ENCODE measurements at places on chromosomes 16 and 17.
A peak's percentile ranks its signal among the peaks of the same experiment; 100 is the strongest.

- no peak for DNase-seq
These were observed 227.1 kb upstream of the ZFHX3 start for GRCh38 chr16:73275024-73275423.

DNA sequence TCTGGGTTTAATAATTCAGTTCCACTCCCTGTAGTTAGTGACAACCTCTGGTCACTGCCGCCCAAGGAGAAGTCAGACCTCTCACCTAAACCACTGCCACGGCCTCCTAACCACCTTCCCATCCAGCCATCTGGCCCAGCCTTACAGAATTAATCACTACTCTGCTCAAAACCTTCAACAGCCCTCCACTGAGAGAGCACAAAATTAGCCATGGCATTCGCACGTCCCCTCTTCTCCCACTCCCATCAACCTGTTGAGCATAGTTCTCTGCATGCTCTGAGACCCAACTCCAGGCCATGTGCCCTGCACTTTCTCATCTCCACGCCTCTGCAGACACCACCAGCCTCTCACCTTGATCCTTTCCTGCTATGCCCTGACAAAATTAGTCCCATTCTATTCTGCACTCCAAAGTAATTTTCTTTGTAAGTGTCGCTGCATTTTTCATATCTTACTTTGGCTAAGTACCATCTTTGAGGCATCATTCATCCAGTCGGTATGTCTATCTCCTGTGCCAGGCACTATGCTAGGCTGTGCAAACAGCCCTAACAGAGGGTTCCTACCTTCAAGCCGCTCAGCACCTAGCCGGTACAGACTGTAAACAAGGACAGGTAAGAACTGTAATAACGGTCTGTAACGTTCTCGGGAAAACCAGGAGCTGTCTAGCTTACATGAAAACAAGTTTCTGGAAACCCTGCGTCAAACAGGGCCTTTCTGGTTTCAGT is 963 bp downstream of the COPRS start:
- DNase-seq: no peak

DNA sequence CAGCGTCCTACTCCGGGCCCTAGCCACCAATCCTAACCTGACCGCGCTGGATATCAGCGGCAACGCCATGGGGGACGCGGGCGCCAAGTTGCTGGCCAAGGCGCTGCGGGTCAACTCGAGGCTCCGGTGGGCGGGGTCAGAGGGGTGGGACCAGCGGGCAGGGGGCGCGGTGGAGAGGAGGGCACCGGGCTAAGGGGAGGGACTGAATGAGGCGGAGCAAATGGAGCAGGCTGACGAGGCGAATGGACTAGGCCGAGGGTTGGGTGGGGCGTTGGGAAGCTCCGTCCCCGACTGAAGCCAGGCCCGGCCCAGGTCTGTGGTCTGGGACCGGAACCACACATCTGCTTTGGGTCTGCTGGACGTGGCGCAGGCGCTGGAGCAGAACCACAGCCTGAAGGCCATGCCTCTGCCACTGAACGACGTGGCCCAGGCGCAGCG is 4.6 kb downstream of the CARMIL2 start:
- DNase-seq: peak; percentile 65

DNA sequence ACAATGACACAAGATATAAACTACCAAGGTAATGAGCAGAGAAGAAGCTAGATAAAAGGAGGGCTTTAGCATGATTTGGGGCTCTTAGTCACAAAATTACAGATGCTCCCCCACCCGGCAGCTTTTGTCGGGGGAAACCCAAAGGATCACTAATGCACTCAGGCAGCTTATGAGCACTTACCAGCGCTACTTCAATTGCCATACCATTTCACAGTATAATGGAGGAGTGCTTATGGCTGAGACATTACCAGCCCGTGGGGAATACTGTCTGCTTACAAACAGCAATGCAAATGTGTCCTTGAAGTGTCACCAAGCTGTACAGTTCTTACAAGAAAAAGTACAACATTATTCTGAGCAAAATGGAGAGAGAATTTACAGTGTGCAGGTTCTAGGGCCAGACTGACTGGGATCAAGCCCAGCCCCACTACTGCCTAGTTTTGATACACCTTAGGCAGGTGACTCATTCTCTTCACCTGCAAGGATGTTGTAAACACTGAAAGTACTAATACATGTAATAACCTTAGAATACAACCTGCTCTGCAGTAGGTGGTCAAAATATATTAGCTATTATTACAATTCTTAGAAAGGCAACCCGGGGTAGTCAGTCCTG is 16.3 kb downstream of the ANKFY1 start:
- DNase-seq: no peak

DNA sequence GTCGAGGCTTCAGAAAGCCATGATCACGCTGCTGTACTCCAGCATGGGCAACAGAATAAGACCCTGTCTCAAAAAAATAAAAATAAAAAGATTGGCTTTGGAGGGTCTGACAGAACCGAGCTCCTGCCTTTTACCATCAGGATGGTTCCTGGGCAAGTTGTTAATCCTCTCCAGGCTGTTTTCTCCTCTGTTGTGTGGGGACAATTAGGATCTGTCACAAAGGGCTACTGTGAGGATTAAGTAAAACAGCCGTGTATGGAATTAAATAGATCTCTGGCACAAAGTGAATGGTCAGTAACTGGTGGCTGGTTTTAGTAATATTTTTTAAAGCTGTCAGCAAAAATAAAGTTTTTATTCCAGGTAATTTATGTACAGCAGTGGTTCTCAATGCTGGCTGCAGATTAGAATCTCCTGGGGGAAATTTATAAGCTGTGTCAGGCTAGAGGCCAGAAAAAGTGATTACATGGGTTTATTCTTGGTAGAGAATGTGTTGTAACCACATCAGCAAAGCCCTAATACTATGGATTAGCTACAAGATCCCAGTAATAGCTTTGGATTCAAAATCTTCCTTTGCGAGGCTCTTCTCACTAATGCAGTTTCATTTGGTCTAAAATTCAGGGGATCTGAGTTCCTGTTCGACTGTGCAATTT is 47.2 kb downstream of the GPRC5B start:
- peak; percentile 54 for DNase-seq

GRCh38 chr16:13100970-13101369 is 199.6 kb downstream of the SHISA9 start:
- DNase-seq: no peak

DNA sequence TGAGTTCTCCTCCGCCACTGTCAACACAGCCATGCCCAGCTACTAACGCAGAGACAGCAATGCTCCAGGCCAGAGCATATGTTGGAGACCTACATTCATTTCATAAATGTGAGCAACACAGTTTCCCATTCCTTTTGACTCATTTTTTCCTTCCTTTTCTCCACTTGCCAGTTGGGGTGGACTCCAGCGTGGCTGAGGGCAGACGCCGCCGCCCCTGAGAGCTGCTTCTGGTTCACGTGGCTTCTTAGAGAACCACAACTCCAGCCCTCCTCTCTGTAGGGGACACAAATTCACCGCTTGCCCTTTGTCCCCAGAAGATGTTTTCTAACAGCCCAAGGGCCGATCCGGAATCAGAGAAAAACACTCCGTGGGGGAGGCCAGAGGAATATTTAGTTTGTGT is 45.8 kb upstream of the ZCCHC14 start:
- DNase-seq: no peak

DNA sequence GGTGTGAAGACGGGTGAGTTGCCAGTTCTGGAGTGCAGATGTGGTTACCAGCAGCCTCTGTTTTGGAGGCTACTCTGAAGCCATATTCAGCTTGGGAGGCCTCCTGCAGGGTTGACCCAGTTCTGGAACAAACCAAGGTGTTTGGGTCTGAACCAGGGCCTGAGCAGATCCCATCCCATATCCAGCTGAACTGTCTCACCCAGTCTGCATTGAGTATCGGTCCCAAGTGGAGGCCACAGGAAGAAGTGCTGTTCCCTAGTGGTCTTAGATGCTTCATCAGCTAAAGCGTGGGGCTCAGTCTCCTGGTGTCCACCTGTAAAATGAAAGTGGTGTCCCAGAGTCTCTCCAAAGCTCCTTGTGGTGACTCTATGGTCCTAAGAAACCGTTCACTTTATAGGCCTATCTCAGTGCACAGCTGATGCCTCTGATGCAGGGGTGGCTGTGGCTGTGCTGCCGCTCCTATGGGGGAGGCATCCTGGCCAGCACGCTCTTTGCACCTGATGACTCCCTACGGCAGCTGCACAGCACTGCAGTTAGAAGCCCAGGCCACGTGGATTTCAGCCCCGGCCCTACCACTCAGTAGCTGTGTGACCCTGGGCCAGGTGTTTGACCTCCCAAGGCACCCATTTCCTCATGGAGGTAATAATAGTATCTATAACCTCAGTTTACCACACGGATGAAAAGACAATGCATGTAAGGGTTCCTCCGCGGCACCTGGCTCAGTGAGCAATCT is 21.0 kb downstream of the CBX4 start:
- no peak for DNase-seq

GRCh38 chr17:79873583-79873982 is 34.3 kb upstream of the CBX4 start:
- no peak for DNase-seq

GRCh38 chr17:66951605-66951953 is 12.9 kb upstream of the CACNG4 start:
- DNase-seq: no peak

- DNase-seq: no peak
These were observed 21.1 kb upstream of the COX10 start for GRCh38 chr17:14048169-14048568.

- no peak for DNase-seq
These were observed 154.7 kb downstream of the ZNF423 start for GRCh38 chr16:49701065-49701685.

DNA sequence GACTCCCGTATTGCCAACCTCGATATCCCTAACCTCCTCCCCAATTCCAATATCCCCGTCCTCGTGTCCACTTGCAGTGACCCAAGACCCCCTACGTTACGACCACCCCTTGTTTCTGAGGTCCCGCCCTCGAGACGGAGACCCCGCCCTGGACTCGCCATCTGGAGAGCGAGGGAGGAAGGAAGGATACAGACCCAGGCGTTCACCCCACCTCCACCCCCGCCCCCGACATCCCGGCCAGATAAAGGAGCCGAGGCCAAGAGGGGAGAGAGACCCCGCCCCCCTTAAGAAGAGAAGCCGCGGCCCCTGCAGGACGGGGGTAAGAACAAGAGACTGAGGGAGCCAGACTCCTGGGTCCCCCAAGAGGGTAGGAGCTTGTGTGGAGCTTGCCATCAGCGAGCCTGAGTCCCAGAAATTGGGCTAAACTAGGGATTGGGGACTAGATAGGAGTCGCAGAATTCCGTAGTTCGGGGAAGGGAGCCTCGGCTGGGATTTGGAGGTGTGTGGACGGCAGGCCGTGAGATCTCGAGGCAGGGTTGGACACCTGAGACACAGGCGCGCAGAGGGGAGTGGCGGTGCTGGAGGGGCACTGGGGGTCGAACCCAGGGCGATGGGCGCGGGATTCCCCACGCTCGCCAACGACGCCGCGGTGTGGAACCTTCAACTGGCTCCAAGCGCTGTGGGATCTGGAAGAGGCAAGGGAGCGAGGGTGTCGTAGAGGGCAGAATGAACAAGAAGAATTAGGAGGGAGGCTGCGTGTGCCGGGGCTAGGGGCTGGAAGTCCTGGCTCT is at the start of gene BCL6B:
Gene BCL6B (plus strand): TSS at position 270 of the 791 bp plus-strand sequence. CDS start 622 bp downstream, outside the sequence.
- no peak for DNase-seq

GRCh38 chr17:60277258-60277657 is 114.7 kb downstream of the USP32 start:
- DNase-seq: no peak

DNA sequence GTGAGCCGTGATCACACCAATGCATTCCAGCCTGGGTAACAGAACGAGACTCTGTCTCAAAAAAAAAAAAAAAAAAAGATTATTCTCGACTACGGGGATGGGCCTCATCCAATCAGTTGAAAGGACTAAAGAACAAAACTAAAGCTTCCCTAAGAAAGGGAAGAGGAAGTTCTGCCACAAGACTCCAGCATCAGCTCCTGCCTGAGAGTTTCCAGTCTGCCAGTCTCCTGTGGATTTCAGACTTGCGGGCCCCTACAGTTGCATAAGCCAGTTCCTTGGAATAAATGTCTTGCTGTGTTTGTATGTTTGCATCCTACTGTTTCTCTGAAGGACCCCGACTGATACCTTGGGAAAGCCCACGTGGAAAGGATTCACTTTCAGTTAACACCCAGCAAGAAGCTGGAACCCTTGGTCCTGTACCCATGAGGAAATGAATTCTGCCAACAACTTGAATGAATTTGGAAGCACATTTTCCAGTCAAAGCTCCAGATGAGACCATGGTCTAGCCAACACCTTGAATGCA is 26.3 kb upstream of the FZD2 start:
- DNase-seq: no peak

DNA sequence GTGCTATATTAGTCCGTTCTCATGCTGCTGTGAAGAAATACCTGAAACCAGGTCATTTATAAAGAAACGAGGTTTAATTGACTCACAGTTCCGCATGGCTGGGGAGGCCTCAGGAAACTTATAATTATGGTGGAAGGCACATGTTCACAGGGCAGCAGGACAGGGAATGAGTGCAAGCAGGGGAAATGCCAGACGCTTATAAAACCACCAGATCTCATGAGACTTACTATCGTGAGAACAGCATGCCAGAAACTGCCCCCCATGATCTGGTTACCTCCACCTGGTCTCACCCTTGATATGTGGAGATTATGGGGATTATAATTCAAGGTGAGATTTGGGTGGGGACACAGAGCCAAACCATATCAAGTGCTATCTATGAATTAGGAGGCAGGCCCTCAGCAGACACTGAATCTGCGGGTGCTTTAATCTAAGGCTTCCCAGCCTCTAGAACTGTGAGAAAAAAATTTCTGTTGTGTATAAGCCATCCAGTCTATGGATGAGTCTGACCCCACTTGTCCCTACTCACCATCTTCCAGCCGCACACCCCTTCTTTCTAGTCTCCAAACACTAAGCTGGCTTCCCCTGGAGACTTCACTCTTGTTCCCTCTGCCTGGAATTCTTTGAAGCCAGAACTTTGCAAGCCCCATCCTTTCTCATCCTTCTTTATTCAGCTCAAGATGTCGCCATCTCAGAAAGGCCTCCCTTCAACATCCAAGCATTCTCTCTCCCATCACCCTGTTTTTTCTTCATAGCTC is 772 bp upstream of the NUP93 start:
- DNase-seq: no peak

DNA sequence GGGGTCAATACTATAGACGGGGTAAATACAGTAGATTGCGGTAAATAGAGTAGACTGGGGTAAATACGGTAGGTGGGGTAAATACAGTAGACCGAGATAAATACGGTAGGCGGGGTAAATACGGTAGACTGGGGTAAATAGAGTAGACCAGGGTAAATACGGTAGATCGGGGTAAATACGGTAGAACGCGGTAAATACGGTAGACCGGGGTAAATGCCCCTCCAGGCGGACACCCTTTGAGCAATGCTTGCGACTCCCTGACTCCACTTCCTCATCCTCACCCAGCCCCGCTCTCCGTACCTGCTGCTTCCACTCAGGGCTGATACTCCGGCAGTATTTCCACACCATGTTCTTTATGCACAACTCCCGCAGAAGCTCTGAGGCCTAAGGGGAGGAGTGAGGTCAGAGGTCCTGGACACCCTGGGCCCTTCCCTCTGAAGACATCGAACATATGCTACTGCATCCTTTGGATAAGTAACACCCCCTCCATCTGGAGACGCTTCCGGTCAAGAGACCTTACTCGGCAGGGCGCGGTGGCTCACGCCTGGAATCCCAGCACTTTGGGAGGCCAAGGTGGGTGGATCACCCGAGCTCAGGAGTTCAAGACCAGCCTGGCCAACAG is 13.3 kb upstream of the CRK start:
- DNase-seq: no peak

GRCh38 chr17:59804901-59805465 is 87.8 kb downstream of the TUBD1 start:
- peak; percentile 14 for DNase-seq
